ENCODE measurements at places on chromosomes 13 and 19.

DNA sequence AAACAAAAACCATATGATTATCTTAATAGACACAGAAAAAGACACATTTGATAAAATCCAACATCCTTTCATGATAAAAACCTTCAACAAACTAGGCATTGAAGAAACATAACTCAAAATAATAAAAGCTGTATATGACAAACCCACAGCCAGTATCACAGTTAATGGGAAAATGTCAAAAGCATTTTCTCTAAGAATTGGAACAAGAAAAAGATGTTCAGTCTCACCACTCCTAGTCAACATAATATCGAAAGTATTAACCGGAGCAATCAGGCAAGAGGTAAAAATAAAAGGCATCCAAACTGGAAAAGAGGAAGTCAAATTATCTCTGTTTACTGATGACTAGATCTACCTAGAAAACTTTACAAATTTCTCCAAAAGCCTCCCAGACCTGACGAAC lies 684.2 kb upstream of the SPRY2 start:
- no peak for DNase-seq

DNA sequence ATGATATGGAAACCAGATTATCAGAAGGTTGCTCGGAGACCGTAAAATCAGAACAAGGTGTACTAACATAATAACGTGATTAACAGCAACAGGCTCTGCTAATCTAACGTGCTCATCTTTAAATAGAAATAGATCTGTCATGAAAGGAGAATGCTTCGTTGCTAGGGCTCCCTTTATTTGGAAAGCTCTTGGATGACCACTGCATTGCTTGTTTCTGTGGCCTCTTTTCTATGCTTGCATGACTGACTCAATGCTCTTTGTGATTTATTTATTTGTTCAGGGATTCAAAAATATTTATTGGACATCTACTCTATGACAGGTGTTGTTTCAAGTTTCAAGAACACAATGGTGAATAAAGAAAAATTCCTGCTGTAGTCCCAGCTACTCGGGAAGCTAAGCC lies 22.3 kb upstream of the ZDHHC20 start:
- DNase-seq, result no peak

- no peak for DNase-seq
Measured at GRCh38 chr19:15324791-15325519, 7.4 kb downstream of the BRD4 start.

DNA sequence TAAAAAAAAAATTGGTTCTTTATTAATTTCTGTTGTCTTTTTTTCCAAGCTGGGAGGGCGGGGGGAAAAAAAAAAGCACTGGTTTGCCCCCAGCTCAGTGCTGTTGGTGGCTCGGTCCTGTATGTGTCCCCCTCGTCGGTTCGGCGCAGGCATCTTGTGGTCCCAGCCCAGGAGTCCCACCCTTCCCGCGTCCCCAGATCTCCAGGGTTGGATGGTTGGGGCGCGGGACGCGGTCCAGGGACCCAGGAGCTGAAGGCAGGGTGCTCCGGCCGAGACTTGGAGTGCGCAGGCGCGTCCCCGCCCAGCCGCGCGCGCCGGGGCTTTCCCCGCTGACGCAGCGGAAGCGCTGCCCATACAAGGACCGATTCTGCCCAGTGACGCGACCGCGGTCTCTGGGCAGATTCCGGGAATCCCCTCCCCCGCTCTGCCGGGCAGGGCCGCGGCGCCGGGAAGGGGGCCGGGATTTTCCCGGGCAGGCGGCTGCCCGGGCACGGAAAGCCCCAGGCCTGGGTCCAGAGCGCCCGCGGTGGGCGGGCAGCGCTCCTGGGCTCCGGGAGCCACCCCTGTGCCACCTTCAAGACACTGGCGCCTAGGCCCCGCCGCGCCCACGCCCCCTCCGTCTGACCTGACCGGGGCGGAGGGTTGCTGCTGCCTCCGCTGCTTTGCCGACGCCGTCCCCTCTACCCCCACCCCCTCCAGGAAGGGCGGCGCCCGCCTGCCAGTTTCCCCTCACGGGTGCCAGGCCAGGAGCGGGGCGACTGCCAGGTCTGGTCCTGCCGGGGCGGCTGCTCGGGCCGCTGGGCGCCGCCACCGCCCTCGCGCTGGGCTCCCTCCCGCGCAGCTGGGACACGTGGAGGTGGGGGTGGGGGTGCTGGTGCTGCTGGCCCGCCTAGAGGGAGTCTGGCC lies 2.3 kb downstream of the JUNB start:
- DNase-seq, result peak; percentile 89

GRCh38 chr19:1343041-1343440 lies 40.7 kb upstream of the NDUFS7 start:
- no peak for DNase-seq

GRCh38 chr13:37959284-37959683 lies 89.7 kb upstream of the TRPC4 start:
- no peak for DNase-seq

DNA sequence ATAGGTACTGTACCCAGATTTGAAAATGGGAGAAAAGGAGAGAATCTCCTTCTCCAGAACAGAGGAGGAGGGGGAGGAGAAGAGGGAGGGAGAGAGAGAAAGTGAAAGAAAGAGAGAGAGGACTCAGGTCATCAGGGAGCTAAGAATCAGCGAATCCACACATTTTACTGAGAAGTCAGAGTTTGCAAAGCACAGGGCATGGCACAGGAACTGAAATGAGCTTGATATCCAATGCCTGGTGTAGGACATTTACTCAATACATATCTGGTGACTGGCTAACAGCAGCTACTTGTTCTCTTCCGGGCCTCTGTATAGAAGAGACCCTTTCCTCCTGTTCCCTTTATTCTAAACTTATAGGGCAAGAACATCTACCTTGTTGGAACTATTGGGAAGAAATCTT lies 375.1 kb downstream of the KLF5 start:
- DNase-seq, result no peak

DNA sequence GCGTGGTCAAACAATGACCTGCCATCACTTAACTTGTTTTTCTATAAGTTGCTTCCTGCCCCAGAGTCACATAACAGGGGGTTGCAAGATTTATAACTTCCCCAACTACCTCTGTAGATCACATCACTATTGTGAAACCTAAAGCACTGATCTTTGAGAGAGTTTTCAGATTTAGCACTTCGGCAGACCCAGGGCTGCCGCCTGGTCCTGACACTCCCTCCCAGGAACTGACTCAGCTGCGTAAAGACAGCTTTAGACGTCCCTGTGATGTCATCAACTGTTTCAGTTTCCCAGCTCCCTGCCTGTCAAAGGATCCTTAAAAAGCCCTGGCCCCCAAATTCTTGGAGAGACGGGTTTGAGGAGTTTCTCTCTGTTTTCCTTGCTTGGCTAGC lies 33.3 kb downstream of the IGFL2 start:
- no peak for DNase-seq

Measured in NCI-H446 (cell line).